ENCODE measurements at places on chromosomes 4 and X.

GRCh38 chr4:108891896-108892590 lies 129.2 kb upstream of the ETNPPL start:
- no peak for DNase-seq

GRCh38 chrX:11755724-11756123 lies 2.3 kb upstream of the MSL3 start:
- no peak for DNase-seq

GRCh38 chr4:185576962-185577950 lies 41.9 kb upstream of the PDLIM3 start:
- DNase-seq: no peak

DNA sequence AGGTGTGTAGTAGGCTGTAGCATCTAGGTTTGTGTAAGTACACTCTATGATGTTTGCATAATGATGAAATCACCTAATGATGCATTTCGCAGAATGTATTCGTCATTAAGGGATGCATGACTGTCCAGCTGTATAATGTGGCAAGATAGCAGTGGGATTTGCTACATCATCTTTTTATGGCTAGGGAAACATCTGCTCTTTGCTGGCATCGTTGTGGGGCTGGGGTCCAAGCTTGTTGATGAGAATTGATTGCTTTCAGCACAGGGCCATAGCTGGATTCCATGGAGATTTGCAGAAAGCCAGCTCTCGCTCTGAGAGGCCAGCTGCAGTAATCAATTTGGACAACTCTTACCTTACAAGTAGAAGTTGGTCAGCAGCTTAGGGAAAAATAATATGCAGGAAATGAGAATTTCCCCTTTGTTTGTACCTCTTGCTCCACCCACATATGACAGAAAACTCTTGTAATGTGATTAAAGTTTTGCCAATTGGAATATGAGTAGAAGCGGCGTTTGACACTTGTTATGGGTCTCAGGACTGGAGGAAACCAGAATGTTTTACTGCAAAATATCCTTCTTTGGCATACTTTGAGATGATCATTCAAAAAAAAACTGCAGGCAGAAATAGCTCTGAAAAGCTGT lies 310.5 kb downstream of the RAPGEF2 start:
- no peak for DNase-seq

GRCh38 chr4:25856756-25857155 lies 6.0 kb downstream of the SEL1L3 start:
- DNase-seq: no peak

GRCh38 chr4:1291091-1291490 lies 1.4 kb downstream of the MAEA start:
- no peak for DNase-seq

GRCh38 chrX:22541926-22542325 lies 269.2 kb downstream of the CBLL2 start:
- no peak for DNase-seq
